Fibroblast of lung (primary cell): ENCODE measurements at places on chromosomes 7 and 10.

DNA sequence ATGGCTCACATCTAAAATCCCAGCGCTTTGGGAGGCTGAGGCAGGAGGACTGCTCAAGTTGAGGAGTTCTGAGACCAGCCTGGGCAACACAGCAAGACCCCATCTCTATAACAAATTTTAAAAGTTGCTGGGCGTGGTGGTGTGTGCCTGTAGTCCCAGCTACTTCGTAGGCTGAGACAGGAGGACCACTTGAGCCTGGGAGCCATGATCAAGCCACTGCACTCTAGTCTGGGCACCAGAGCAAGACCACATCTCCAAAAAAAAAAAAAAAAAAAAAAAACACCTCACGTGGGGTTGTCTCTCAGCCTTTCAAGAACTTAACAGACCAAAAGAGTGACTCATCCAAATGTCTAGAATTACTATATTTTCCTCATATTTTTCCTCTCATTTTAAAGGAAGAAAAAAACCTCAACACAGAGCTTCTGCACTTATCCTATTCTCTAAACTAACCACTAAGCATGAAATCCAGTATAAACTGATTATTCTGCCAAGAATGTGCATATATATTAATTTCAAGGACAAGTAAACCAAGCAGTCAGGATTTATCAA lies 46.3 kb downstream of the CUL2 start:
- peak; percentile 26 for DNase-seq

DNA sequence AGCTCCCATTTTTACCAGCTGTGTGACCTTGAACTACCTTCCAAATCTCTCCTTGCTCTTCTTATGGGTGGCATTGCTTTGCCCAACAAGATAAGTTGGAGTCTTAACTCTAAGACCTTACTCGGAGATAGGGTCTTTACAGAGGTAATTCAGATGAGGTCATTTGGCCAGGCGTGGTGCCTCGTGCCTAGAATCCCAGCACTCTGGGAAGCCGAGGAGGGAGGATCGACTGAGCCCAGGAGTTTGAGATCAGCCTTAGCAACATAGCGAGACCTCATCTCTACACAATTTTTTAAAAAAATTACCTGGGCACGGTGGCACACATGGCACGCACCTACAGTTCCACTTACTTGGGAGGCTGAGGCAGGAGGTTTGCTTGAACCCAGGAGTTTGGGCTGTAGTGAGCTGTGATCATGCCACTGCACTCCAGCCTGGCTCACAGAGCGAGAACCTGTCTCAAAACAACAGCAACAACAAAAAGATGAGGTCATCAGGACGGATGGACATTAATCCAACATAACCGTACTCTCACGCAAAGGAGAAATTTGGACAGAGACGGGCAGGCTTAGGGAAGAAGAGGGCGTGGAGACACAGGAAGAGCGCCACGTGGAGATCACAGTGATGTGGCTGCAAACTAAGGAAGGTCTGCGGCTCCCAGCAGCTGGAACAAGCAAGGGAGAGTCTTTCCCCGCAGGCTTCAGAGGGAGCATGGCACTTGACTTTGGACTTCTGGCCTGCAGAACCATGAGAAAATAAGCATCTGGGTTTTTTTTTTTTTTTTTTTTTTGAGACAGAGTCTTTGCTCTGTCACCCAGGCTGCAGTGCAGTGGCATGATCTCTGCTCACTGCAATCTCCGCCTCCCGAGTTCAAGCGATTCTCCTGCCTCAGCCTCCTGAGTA lies 122.3 kb upstream of the CARD11 start:
- DNase-seq: no peak

- DNase-seq: no peak
These were observed 7.1 kb upstream of the TLX1 start for GRCh38 chr10:101123815-101124617.

DNA sequence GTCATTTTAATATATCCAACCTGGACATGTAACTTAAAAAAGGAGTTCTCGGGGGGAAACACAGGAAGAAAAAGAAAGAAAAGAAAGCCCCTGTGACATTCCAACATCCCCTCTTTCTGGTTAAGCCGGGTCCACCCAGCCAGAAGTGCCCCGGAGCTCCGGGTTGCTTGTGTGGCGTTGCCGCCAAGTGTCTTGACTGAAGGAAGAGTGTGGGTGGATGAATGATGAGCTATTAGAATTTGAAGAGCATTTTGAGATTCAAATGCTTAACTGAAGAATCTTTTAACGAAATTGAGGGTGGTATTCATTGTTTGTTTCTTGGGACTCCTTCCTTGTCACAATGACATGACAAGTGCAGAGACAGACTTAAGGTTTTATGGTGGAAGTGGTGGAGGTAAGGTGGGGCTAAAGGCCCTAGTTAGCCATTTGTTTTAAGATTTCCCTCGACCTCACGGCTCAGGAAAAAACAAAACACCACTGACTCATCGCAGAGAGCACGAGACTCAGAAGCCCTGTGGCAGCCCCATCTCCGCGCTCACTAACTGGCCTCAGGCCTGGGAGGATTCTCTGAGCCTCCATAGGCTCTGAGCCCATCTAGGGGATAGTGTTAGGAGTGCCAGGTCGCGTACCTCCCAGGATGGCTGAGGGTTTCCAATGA lies 1.8 kb upstream of the GLI3 start:
- peak; percentile 66 for DNase-seq

GRCh38 chr7:111076205-111076604 lies 14.7 kb upstream of the LRRN3 start:
- DNase-seq: peak; percentile 98

- DNase-seq: no peak
These were observed 94.1 kb upstream of the KLF6 start for GRCh38 chr10:3879073-3879472.

DNA sequence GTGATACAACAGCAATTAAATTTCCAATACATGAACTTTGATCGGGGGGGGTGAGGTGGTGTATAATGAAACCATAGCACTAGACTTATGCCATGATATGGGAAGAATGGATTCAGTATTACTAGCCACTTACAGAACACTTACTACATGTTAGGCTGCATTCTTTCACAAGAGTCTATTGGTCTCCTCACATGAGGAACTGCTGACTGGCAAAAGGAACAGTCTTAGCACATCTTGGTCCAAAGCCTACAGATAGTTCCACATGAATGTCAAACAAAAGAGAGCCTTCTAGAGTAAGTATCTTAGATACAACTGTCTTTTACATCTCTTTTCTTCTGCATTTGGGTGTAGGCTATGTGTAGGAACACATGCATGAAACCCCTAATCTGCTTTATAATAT lies 115.9 kb upstream of the DNAJB12 start:
- no peak for DNase-seq

GRCh38 chr7:80825499-80825898 lies 93.4 kb downstream of the SEMA3C start:
- DNase-seq: no peak

- peak; percentile 37 for DNase-seq
These were observed 133.9 kb downstream of the MTPAP start for GRCh38 chr10:30215141-30215540.

DNA sequence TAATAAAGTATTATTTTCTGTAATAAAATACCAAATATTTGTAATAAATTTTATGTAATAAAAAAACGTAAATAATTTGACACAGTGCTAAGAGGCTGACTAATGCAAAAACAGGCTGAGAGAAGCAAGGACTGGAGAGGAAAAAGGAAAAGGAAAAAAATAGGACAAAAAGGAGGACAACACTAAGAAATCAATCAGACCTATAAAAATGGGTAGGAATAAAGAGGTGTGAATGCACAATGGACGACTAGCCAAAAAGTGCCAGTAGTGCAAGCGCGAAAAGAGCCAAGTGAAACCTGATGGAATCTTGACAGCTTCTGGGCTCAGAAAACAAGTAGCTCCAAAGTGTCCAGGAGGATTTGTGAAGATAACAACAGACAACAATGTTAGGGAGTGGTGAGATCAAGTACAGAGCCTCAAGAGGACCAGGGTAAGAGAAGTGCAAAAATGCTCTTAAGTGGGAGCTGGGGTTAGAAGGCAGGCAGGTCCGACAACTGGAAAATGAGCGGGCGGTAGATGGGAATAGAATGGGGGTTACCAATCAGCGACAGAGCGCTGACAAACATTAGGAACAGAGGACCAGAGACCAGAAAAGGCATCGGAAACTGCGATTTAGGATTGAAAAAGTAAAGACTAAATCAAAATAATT lies 1.2 kb downstream of the BRAF start:
- DNase-seq: peak; percentile 21

DNA sequence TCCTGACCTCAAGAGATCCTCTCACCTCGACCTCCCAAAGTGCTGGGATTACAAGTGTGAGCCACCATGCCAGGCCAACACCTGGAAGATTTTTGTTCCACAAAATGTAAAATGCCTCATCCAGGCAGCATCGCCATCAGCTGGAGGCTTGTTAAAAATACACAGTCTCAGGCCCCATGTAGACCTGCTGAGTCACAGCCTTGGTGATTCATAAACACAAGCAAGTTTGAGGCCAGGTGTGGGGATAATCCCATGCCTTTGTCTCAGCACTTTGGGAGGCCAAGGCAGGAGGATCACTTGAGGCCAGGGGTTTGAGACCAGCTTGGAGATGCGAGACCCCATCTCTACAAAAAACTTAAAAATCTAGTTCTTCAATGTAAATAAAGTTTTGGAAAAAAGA lies 49.1 kb upstream of the FOXK1 start:
- peak; percentile 56 for DNase-seq

DNA sequence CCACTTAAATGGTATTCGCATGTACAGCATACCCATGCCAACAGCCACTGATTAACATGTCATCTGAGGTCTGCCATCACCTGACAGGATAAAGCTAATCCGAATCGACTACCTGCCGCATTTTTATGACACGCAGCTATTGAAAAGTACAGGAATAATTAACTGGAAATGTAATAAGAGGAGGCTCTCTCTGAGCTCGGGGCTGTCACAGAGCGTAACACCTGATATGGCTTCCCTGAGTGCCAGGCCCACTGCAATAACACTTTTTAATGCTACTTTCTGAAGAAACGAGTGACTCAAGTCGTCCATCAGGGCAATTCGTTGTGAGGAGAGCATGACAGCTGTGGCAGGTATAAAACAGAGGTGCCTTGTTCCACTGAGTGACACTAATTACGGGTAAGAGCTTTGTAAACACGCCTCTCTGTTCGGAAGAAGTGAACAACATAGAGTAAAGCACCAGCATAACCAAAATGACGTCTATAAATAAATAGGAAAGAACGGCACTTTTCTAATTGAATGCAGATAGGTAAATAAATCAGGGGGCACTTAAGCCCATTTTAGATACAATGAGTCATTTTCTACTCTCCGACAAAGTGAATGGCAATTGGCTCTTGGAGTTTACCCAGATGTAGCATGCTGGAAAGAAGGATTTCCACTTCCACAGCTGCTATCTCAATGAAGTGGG lies 56.5 kb upstream of the CREB5 start:
- peak; percentile 30 for DNase-seq

GRCh38 chr7:80175744-80176143 lies 41.1 kb downstream of the GNAI1 start:
- DNase-seq: no peak

DNA sequence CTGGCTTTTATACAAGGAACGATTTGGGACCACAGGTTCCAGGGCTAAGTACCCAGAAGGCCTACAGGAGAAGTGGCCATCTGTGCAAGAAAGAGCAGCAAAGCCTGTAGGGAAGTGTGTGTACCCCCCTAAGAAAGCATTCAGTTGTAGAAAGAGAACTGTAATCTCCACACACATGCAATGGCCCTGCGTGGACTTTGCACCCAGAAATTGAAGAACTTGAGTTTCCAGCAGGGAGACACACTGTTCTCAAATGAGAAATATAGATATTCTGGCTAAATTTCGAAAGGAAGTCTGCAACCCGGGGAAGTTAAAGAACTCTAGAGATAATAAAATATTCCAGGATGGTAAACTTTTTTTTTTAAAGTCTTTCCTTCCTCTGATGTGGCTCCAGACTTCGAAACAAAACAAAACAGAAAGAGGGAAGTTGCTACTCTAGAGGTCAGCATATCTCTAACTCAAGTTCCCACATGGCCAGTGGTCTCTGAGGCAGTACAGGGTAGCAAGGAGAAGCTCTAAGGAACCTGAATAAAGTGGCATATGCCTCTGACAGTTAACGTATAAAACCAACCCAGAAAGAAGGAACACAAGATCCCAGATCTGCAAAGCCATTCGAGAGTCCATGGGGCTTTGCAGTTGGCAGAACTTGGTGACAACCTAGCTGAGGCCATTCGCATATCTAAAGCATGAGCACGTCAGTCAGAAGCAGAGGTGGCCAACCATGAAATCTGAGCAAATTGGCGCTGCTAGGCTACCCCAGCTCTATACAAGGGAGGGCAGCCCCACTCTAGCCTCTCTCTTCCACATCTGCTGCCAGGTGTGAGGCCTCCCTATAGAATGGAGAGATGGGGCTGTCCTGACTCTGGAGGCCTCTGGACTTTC lies 56.6 kb downstream of the ELMO1 start:
- DNase-seq: no peak

GRCh38 chr7:36100226-36100625 lies 52.8 kb upstream of the EEPD1 start:
- DNase-seq: no peak

DNA sequence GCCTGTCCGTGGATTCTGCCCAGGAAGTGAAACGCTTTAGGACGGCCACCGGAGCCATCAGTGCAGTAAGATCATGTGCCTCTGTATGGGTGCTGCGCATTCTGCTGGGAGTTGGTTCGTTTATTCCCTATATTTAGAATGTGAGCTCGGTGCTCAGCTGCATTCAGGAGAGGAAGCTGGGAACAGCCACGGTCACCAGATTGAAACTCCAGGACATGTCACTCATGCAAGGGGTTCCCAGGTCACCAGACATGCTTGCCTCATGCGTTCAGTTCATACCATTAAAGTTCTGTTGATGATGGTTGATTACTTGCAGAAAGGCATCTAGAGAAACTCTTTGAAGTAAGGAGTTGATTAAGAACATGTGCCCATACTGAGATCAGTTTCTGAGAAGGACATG lies 78.1 kb downstream of the TRRAP start:
- no peak for DNase-seq

- DNase-seq: no peak
These were observed 68.5 kb downstream of the GNAT3 start for GRCh38 chr7:80443325-80443724.

GRCh38 chr10:1476455-1476803 lies 260.9 kb downstream of the ADARB2 start:
- DNase-seq: no peak

DNA sequence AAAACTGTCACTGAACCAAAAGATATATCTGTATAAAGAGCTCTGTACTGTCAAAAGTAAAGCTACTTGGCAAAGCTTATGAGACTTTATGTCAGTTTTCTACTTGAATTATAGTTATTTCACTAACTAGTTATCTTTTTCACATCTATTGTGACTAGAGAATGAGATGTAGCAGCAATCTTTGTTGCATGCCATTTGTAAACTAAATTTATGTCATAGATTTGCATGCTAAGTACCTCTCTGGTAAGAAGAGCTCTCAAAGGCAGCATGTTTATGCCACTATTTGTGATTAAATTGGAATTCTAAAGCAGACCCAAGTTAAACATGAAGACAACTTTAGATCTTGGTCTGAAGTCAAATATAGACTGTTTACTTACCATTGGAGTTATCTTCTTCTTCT lies 300.6 kb downstream of the CNTNAP2 start:
- no peak for DNase-seq

GRCh38 chr10:22742678-22743077 lies 28.3 kb upstream of the PIP4K2A start:
- DNase-seq: no peak
